ENCODE measurements at places on chromosomes 1 and 21.

DNA sequence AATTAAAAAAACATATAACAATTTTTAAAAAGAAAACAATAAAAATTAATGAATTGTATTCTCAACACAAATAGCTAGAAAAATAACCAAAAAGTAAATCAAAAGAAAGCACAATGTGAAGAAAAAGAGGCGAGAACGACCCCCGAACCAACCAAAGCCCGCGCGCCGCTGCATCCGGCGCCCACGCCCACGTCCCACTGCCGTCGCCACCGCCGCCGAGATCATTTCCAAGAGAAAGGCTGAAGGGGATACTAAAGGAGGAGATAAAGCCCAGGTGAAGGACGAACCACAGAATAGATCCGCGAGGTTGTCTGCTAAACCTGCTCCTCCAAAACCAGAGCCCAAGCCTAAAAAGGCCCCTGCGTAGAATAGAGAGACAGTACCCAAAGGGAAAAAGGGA lies 11.8 kb upstream of the ABCB10 start:
- DNase-seq: no peak

GRCh38 chr1:22830757-22831340 lies 120.2 kb downstream of the EPHB2 start:
- no peak for DNase-seq

DNA sequence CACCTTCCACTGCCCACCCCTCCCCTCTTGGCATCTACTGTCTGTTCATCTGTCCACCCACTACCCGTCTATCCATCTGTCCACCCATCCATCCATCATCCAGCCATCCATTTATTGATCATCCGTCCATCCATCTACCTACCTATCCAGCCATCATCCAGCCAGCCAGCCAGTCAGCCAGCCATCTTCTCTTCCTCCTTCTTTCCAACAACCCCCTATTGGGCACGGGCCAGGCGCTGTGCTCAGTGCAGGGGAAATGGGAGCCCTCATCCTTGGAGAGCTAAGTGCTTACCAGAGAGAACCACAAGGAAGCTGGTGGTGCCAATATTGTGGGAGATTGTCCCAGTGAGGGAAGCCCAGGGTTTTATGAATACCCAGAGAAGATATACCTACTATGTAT lies 51.7 kb upstream of the TMEM51 start:
- DNase-seq: no peak

- no peak for DNase-seq
These were observed 97.9 kb upstream of the KIF26B start for GRCh38 chr1:245056913-245057312.

GRCh38 chr1:161121834-161122233 lies 3.9 kb downstream of the NIT1 start:
- DNase-seq: no peak

GRCh38 chr1:14634486-14634885 lies 36.0 kb downstream of the KAZN start:
- no peak for DNase-seq

DNA sequence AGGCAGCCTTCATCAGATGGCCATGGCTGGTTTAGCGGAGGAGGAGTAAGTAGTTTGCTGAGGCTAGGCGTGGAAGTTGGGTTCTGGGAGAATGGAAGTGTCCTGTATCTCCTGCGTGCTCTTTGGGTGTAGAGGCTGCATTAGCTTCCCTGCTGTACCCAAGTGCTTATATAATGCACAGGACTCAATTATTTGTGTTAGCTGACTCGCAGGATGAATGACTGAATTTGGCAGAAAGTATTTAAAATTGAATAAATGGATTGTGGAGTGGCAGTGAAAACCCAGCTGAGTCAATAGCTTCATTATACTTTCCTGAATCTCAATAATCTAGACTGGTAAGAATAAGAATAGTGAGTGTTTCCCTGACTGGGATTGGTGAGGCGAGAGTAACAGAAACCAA lies 13.8 kb downstream of the DNTTIP2 start:
- no peak for DNase-seq

- DNase-seq: no peak
These were observed 41.7 kb downstream of the ZNF691 start for GRCh38 chr1:42888013-42888633.
